A673 (cell line): ENCODE measurements at places on chromosomes 2 and 18. TPM values are rescaled to one million over a fixed set of nuclear protein-coding genes. Genes with fewer than 3 reads are reported as not detected.
A peak's percentile ranks its signal among the peaks of the same experiment; 100 is the strongest.

WNT10A gene
- total RNA-seq: 0.47 and 0.81 TPM in 2 replicates

MGAT4A gene
- 0.09 and 0.39 TPM in 2 replicates for total RNA-seq

PPP1R1C gene
- total RNA-seq: 3.2 and 5.3 TPM in 2 replicates

EMILIN2 gene
- total RNA-seq: 22.9 and 23.4 TPM in 2 replicates

GRCh38 chr18:25253136-25253535 lies 98.8 kb downstream of the ZNF521 start:
- H3K27me3 ChIP-seq: peaks cover 3% of the 10 kb centered on the region
- no peaks in the 10 kb centered on the region for H3K36me3 ChIP-seq
- no peak for DNase-seq
- H3K27ac ChIP-seq: no peak overlapping the region
- H3K4me3 ChIP-seq: no peak overlapping the region
- no peaks in the 10 kb centered on the region for H3K4me1 ChIP-seq

DNA sequence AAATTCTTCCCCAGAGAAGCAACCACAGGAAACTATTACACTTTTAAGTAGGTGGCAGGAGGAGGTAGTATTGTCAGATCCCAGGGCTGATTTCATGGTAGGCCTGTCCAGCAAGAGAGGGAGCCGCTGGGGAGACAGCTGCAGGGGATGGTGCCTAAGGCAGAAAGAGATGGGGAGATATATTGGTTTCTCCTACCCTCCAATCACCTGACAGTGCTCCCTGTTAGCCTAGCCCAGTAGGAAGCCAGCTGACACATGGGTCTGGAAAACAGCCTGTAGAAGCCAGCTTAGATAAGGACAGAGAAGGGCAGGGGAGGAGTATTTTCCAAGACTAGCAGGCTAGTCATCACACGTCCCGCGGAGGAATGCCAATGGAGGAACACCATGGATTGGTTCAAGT lies 8.2 kb upstream of the SPOPL start:
- no peak overlapping the region for H3K27ac ChIP-seq
- no peak overlapping the region for H3K4me3 ChIP-seq
- no peaks in the 10 kb centered on the region for H3K27me3 ChIP-seq
- no peak for DNase-seq
- no peaks in the 10 kb centered on the region for H3K36me3 ChIP-seq

DNA sequence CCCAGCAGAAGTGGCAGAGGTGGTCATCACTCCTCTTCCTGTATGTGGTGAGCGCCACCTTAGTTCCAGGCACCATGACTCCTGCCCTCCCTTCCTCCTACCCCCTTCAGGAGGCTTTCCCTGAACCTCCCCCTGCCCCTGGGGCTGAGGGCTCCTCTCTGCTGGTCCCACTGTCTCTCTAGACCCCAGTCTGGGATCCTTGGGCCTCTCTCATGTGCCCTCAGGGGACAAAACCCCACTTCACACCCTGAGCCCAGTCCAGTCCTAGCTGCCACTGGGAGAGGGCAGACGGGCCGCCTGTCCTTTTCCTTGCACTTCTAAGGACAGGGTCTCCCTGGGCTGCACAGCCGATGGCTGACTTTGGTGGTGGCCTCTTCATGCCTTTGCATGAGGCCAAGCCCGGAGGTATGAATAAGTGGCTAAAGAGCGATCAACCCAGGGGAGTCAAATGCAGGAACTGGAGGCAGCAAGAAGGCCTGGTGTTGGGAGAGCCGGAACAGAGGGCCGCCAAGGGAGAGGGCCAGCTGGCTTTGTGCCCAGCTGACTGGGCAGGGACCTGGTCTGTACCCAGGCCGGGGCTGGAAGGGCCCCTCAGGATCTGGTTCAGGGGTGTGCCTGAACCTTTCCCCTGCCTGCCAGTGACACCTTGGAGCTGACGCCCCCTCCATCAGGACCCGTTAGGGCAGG lies 29.5 kb downstream of the GLI2 start:
- no peak overlapping the region for H3K27ac ChIP-seq
- H3K4me3 ChIP-seq: no peak overlapping the region
- no peaks in the 10 kb centered on the region for H3K36me3 ChIP-seq
- peaks cover 9% of the 10 kb centered on the region for H3K4me1 ChIP-seq

DNA sequence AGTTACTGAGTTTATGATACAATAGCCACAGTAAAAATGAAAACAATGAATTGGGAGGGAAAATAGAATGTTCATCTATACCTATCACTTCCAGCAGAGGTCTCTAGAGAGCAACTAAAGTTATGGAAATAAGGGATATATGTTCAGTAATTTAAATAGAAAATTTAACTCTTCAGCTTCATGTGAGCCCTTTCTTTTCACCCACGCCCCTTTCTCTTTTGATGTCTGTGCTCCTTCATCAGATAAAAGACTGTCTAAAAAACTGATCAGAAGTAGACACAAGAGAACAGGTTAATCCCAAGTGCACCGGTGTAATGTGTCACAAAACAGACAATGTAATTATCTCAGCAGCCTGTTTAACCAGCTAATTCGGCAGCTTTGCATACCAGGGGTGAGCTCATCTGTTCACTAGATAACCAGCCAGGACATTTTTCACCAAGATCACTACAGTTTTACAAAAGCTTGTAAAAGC lies 238.5 kb upstream of the ERBB4 start:
- peak overlapping the region; percentile 17 for H3K27ac ChIP-seq
- no peak overlapping the region for H3K4me3 ChIP-seq
- H3K4me1 ChIP-seq: peaks cover 32% of the 10 kb centered on the region

DNA sequence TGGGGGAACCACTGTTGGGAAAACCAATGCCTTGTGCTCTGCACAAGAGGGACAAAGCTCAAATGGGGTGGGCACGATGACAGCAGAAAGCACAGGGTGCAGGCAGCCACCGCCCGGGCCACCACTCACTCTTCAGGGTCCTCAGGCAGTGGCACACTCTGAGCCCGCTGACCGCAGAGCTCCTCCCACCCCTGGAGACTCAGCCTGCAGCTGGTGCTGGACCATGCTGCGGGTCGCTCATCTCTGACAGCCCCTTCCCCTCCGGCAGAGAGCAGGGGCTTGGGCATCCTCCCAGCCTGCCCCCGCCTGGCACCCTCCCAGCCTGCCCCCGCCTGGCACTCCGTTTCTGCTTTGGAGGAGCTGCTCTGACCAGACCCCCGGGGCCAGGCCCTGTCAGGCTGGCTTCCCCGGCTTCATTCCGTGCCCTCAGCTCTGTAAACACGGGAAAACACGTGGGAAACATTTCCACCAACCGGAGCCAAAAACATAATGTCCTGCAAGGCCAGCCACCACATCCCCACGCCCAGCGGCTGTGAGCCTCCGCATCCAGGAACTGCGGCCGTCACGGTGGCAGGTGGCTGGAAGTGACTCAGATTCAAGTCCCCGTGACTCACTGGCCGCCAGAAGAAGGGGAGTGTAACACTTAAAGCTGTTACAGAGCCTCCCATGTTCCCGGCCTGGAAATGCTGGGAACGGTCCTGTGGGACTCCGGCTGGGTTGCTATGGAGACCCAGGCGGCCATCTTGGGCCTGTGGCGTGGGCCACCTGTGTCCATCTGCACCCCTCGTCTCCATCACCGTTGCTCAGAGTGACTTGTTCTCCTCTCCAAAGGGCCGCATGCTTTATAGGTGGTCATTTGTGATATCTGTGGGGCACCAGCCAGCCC lies 6.8 kb upstream of the SNED1 start:
- peak; percentile 51 for DNase-seq
- no peak overlapping the region for H3K4me3 ChIP-seq
- no peaks in the 10 kb centered on the region for H3K27me3 ChIP-seq

- no peak overlapping the region for H3K27ac ChIP-seq
- peaks cover 17% of the 10 kb centered on the region for H3K27me3 ChIP-seq
- H3K4me1 ChIP-seq: no peaks in the 10 kb centered on the region
- no peak for DNase-seq
- H3K36me3 ChIP-seq: no peaks in the 10 kb centered on the region
Measured at GRCh38 chr2:129443865-129444739, 535.4 kb upstream of the RAB6C start.

DNA sequence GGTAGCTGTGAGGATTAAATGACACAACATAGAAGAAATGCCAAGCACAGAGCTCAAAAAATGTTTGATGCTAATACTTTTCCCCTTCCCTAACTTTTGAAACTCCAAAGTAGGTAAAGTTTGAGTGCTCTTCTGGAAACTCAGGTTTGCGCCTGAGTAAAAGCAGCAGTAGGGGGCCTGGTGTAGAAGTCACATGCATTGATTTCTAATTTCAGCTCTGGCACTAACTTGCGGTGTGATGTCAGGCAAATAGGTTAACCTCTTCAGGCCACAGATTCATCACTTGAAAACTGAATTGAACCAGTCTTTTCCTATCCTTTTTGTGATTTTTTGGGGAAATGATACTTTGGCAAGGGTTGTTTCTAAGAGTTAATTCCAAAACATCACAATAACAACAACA lies 27.2 kb downstream of the LHCGR start:
- no peak for DNase-seq
- H3K27ac ChIP-seq: no peak overlapping the region
- H3K27me3 ChIP-seq: peaks cover 7% of the 10 kb centered on the region
- no peak overlapping the region for H3K4me3 ChIP-seq

DNA sequence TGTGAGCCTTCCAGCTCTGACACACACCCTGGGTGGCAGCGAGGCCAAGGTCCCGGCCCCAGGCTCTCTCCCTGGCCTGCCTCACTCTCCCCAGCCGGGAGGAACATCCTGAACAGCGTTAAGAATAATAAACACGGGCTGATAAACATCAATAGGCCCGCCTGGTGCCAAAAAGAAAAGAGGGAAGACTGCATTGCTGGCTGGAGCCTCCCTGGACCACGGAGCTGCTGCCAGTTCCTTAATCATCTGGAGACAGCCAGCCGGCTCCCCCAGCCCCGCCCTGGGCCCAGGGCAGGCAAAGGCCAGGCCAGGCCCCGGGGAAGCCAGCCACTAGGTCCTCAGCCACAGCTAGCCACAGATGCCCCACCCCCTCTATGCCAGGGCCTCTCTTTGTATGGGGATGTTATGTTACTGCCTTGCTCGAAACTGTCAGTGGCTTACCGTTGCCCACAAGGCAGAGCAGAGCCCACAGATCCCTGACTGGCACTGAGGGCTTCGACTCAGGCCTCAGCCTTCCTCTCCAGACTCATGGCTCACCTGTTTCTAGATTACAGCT lies 293.7 kb downstream of the DYSF start:
- no peak overlapping the region for H3K27ac ChIP-seq
- DNase-seq: no peak
- peaks cover 24% of the 10 kb centered on the region for H3K4me1 ChIP-seq

DNA sequence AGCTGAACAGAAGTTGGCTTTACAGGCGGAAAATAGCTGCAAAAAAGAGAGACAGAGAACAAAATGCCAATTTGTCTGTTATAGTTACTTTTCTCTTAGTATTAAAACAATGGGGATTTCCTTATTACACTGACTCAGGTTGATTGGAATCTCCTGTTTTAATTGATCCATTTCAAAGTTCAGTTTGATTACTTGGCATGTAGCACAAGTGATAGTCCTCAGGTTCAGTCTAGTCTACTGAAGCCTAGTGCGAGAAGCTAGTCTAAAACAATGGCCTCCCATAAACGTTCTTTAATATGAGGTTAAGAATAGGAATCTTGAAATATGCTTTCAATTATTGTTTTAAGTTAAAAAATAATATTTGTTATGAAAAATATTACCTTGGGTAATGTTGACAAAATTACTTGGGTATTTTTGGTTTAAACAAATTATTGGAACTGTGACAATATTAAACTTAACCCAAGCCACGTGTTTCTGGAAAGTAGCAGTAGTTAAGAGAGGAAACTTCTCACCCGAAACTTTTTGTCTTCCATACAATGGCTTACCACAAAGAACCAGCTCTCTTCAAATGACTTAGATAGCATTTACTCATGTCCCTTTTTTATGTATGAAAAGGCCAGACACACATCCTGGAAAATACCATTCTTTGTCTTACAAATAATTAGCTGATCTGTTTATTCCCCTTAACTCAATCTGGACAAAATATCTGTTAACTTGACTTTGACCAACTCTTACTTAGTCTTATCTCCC lies 1326.2 kb upstream of the TMEFF2 start:
- H3K4me3 ChIP-seq: no peak overlapping the region
- DNase-seq: no peak
- H3K27me3 ChIP-seq: no peaks in the 10 kb centered on the region
- H3K27ac ChIP-seq: no peak overlapping the region
- H3K36me3 ChIP-seq: no peaks in the 10 kb centered on the region
- H3K4me1 ChIP-seq: no peaks in the 10 kb centered on the region

DNA sequence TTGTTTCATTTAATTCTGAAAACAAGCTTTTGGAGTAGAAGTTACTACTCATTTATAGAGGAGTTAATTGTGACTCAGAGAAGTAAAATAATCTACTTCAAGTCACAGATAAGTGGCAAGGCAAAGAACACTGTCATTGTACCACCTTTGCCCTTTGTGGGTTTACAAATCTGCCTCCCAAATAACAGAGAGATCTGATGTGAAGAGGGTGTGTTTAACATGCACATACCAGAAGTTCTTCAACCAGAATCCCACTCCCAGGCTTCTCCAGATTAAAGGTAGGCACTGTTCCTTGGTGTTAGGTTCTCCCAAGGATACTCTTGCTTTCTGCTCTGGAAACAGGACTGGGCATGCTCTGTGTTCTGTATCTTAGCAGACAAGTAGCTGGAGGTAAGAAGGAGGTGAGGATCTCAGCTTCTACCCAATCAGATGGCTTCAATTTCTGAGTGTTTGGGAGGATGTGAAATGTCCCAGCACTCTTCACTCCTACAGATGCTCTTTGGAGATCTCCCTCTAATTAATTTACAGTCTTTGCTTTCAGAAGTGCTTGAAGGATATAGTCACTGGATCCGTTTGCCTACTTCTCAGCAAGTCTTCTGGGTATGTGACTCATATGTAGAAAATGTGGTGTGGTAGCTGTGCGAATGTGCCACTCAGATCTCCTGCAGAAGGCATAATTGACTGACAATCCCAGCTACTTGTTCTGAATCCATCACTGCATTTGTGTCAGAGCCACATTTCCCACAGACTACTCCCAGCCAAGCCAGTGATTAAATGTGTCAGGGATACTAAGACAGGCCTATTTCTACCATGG lies 111.1 kb downstream of the KLHL14 start:
- H3K27ac ChIP-seq: no peak overlapping the region
- H3K4me3 ChIP-seq: no peak overlapping the region
- H3K36me3 ChIP-seq: no peaks in the 10 kb centered on the region
- DNase-seq: peak; percentile 42

DNA sequence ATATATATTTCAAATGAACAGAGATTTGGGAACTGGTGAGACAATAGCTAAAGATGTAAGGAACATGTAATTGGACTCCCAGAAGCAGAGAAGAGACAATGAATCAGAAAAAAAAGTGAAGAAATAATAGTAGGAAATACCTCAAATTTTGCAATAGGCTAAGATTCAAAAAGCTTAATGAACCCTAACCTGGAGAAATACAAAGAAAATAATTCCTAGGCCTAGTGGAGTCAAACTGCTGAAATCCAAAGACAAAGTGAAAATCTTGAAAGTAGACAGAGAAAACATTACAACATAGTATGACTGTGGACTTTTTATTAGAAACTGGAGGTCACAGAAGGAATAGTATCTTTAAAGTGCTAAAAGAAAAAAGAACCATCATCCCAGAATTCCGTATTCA lies 76.7 kb downstream of the LAMA3 start:
- no peak overlapping the region for H3K4me3 ChIP-seq
- no peaks in the 10 kb centered on the region for H3K27me3 ChIP-seq
- no peak overlapping the region for H3K27ac ChIP-seq
- H3K36me3 ChIP-seq: no peaks in the 10 kb centered on the region
- DNase-seq: no peak
